Dorsolateral prefrontal cortex (tissue), 122 donors: ENCODE measurements at places on chromosomes 5 and 9.

GRCh38 chr9:133726401-133727276 is 11.5 kb downstream of the SARDH start:
- peak; percentile 82 for DNase-seq

GRCh38 chr5:16593013-16593412 is 23.8 kb downstream of the RETREG1 start:
- DNase-seq: no peak

- DNase-seq: no peak
Measured at GRCh38 chr5:21694567-21694966, 1158.6 kb downstream of the CDH12 start.

- DNase-seq: no peak
Measured at GRCh38 chr5:37370550-37370863, 399 bp downstream of the NUP155 start.

DNA sequence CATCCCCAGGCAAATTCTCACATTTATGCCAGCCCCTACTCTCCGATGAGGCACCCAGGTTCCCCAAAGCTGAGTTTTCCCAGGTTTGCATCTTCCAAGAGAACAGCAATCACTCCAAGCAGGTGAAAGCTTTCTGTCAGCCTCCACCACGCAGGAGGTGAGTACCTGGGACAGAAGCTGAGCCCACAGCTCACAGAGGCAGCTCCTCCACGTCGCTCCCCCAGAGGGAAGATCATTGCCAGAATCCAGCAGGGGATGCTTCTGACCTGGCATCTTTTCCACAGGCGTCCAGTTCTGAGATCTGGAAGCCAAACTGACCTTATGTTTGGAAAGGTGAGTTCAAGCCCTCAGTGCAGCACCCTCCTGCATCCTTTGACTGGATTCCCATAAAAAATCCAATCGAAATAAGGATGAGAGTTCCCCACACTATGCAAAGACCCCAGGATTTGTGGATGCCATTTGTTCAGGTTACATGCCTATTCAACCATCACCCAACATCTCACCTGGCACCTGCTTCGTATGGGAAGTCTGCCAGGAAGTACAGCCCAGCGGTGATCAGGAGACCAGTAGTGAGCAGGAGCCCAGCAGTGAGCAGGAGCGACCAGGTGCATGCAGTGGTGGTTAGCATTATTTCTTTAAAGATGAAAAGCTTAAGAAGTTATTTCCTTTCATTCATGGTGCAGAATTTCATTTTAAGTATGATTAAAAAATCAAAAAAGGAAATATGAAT is 47.4 kb upstream of the OLFM1 start:
- no peak for DNase-seq

GRCh38 chr9:7977586-7977985 is 178.0 kb upstream of the DMAC1 start:
- DNase-seq: no peak

DNA sequence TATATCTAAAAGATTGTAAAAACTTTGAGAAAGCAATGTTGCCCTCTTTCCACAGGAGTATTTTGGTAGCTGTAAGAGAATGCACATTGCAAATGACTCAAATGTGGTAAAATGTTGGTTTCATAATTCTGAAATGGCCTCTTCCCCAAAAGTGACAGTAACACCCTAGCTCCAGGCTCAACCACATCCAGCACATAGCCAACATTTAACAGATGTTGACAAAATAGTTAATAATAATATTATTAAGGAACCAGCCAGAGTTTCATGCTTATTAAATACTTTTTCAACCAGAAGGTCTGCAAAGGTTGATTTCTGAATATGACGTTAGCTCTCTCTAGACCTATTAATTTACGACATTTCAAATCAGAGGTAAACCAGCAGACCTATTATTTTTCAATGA is 1.3 kb downstream of the ANXA1 start:
- no peak for DNase-seq

GRCh38 chr5:72156946-72157624 is 49.8 kb downstream of the MAP1B start:
- DNase-seq: no peak

DNA sequence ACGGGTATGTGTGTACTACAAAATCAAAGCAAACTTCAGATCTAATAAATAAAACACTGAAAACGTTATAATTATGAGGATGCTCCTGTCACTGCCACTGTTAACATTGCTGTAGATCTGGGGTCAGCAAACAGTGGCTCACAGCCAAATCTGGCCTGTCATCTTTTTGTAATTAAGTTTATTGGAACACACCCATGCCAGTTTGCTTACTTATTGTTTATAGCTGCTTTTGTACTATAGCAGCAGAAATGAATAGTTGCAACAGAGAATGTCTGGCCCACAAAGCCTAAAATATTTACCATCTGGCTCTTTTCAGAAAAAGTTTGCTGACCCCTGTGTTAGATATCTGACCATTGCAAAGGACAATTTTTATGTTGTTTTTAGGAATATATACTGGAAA is 32.1 kb downstream of the PRRC1 start:
- no peak for DNase-seq

GRCh38 chr9:36282275-36282674 is 24.0 kb upstream of the GNE start:
- DNase-seq: no peak

GRCh38 chr9:15187589-15187988 is 119.4 kb downstream of the TTC39B start:
- DNase-seq: no peak

- peak; percentile 61 for DNase-seq
Measured at GRCh38 chr9:36154331-36154952, 14.7 kb upstream of the CCIN start.

DNA sequence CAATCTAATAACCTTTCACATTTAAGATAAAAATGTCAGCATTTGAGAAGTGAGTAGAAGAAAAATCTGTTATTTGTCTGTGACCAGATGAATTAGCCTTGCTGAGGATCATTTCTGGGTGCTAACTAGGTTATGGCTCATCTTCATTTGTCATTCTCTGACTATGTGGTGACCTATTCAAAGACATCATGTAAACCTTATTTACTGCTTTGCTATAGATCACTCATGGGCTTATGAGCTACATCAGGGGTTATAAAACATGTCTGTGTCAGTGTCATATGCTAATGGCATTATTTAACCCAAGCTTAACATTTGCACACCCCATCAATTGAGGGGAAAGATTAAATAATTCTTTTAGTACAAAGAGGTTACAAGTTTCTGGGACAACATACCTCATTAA is 555.5 kb upstream of the CYLC2 start:
- DNase-seq: no peak

GRCh38 chr5:118791926-118792734 is 196.2 kb downstream of the DTWD2 start:
- DNase-seq: peak; percentile 58

DNA sequence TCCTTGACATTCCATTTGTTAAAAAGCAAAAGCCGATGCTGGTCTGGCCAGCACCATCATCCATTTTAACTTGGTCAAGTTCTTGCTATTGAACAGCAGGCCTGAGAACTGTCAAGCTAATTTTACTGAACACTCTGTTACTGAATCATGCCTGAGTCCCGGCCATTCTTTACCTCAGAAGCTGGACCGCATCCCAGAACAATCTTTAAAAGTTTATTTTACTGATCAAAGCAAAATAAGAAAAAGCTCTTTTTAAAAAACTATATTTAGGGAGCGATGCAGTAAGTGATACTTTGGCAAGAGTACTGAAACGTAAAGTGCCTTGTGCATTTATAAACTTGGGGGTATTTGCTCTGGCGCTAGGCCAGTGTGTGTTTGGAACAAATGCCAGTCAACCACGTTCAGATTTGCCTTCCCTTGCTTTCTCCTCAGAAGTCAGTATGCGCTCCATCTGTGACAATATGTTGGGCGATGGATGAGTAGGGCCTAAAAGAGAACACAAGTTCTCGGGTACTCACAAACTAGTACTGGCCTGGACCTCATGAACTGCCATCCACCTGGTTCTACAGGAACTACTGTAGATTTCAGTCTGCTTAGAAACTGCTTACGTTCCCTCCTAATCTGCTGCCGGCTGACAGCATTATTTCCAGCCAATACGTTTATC is 161.9 kb downstream of the MAPKAP1 start:
- DNase-seq: peak; percentile 10

DNA sequence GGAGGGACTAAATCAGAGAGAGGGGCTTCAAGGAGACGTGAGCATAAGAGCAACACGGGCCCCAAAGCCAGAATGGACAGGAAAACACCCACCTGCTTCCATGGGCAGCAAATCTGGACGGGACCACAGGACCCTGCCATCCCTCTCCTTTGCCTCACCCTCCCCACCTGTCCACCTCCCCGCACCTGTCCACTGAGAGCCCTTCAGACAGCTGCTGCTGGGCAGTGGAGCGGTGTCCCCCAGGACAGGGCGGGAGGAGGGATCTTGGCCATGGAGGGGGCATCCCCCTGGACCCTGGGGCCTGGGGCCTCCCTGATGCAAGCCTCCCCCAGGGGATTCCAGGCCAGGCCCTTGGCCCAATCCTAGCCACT is 2.6 kb downstream of the CCDC183 start:
- DNase-seq: no peak

DNA sequence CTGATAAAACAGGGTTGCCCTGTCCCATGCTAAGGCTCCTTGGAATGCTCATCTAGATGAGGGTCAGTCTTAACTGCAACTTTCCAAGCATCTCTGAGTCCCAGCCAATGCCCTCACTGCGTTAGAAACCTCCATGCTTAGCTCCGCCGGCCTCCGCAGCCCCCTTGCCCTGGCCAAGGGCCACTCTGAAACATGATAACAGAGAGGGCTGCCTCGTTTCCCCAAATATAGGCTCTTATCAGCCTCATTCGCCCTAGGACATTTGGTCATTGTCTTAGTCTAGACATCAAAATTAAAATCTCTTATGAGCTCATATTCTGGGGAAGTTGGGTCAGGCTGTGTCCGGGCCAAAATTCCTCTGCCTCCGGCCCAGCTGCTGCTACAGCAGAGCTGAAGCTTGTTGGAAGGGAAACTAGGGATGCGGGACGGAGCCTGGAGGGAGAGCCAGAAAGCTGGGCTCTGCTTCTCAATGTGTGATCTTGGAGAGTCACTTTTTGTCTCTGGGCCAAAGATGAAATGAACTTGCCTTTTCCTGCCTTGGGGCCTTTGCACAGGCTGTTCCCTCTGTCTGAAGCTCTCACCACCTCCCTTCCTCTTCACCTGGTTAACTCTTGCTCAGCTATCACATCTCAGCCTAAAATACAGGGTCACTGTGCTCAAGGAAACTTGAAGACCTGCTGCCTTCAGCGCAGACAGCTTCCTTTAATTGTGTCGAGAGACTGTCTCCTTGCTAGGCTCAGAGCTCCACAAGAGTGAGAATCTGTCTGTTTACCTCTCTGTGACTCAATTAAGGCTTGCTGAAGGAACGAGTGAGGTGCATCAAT is 191.3 kb downstream of the RGS3 start:
- DNase-seq: peak; percentile 36

- DNase-seq: no peak
Measured at GRCh38 chr5:107796797-107797196, 126.1 kb upstream of the EFNA5 start.

- no peak for DNase-seq
Measured at GRCh38 chr5:151470439-151470838, 23.0 kb downstream of the SLC36A1 start.

- DNase-seq: peak; percentile 41
Measured at GRCh38 chr5:150624334-150625163, 15.9 kb upstream of the SYNPO start.

DNA sequence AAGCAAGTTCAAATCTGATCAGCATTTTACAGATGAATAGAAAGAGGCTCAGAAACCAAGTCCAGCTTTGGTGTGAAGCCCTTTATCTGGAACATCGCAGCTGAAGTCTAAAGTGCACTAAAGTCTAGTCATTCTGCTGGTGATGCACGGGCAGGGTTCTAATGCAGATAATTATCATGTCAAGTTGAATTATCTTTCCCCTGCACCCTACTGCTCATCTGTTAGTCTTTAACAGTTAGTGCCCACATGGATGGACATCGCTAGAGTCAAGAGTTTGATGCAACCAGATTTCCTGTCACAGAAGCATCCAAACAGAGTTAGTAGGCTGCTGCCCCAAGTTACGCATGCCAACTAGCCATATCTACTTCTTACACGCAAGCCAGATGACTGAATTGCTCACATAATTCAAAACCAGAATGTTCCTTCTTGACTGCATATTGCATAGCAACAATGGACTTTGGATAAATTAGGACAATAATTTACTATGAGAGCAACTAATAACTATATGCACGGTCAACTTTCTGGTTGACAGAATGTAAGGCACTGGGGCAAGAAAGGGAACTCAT is 1.6 kb upstream of the TOMM5 start:
- no peak for DNase-seq

DNA sequence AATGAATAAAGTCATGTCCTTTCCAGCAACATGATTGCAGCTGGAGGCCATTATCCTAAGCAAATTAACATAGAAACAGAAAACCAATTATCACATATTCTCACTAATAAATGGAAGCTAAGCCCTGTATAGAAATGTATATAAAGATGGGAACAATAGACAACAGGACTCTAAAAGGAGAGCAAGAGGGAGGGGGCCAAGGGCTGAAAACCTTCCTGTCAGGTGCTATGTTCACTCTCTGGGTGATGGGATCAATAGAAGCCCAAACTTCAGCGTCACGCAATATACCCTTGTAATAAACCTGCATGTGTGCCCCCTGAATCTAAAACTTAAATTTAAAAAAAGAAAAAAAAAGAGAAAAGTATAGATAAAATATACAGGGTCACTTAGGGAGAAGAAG is 163.7 kb upstream of the ACO1 start:
- DNase-seq: no peak

GRCh38 chr5:27472000-27472763 is 433.8 kb upstream of the CDH9 start:
- no peak for DNase-seq

DNA sequence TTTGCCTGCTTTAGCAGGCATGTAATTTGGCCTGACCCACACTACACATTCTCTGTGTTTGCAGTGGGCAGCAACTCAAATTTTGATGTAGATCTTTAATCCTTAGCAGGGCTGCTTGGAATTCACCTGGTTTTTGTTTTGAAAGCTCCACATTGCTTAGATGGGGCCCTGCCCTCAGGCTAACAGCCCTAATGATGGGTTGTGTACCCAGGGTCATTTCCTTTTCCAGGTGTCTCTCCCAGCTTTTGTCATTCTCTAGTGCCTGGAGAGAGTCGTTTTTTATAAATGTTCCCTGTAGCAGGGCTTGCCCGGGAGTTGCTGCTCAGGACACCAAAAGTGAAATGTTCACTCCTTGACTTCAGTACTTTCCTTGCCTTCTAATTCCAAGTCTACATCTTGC is 126.3 kb downstream of the TRIO start:
- no peak for DNase-seq

DNA sequence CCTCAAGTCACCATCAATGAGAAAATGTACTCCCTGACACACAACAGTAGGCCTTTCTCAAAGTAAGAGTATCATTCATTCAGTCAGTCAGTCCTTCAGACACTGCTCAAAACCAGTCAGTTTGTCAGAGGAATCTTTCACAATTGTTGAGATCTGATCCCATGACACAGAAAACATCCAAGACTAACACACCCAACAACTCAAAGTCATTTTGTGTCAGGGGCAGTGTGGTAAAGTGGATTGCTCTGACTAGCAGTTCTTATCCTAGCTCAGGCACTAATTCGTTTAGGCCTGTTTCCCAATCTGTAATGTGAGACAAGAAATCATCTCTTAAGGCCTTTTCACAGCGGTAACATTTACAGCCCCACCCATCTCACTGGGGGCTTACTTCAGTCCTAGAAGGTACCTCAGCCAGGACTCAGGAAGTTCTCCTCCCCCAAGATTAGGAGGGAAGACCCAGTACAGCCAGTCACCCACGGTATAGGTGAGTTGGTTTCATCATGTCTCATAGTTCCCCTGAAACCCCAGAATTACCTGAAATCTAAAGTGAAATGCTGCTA is 31.9 kb downstream of the SH3TC2 start:
- no peak for DNase-seq

GRCh38 chr9:31388660-31389059 is 995.8 kb upstream of the ACO1 start:
- no peak for DNase-seq

GRCh38 chr9:17613758-17614157 is 34.9 kb downstream of the SH3GL2 start:
- DNase-seq: no peak
